ENCODE measurements at places on chromosomes 13 and 19.
A peak's percentile ranks its signal among the peaks of the same experiment; 100 is the strongest.

DNA sequence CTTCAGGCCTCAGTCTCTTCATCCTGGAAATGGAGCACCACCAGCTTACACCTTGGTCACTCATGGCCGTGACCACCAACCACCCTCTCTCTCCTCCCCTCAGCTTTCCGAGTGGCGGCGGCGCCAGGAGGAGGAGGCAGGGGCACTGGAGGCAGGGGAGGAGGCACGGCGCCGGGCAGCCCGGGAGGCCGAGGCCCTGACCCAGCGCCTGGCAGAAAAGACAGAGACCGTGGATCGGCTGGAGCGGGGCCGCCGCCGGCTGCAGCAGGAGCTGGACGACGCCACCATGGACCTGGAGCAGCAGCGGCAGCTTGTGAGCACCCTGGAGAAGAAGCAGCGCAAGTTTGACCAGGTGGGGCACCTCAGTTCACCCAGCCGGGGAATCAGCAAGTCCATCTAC lies 47.7 kb downstream of the KCNC3 start:
- no peak for DNase-seq

DNA sequence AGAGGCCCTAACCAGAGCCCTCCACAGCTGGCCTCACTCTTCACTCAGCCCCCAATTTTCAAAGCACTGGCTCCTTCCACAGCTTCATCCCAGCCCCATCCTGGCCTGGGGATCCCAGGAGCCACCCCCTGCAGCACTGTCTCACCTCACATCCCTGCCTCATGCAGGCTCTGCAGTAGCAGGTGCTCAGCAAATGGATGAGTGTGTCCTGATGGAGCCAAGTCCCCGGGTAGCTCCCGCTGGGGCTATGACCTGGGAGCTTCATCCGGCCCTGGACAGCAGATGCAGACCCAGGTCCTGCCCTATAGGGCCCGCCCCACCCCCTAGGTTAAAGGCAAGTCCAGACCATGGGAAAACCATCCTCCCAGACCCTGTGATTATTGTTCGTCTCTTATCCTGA lies 143.2 kb upstream of the ZNF507 start:
- no peak for DNase-seq

DNA sequence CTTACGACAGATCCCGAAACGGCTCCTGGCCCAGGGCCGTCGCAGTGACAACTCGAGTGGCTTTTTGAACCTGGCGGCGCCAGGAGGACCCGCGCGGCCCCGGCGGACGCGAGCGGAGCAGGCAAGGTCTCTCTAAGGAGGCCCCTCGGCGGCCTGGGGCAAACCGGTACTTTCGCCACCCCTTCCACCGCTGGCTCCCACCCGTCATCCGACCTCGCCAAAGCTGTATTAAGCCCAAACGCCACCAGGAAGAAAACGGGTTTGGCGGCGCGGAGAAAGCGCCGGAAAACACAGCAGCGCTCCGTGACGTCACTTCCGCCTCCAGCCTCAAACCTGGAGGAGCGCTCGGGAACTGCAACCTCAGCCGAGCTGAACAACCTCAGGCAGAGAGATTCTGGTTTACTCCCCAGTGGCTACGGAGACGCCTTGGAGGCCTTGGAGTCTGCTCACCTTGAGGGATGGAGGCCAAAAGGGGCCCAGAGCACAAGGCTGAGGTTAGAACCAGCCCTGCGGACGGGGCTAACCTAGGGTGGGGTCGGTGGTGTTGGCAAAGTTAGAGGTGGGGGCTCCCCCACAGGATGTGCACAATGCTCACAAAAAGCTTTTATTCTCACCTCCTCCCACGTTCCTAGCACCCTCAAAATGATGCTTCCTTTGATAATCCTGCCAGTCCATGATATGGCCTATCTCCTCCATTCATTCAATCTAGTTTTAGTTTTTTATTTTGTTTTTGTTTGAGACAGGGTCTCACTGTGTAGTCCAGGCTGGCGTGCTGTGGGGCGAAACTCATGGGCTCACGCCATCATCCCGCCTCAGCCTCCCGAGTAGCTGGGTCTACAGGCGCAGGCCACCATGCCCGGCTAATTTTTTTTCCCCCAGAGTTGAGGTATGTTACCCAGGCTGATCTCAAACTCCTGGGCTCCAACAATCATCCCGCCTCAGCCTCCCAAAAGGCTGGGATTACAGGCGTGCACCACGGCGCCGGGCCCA lies at the start of gene ZNF266:
Gene ZNF266 (minus strand): TSS at position 295 of the 990 bp plus-strand sequence. CDS start 15,484 bp downstream, outside the sequence.
- peak; percentile 97 for DNase-seq

GRCh38 chr19:30799865-30800755 lies 427.9 kb downstream of the ZNF536 start:
- peak; percentile 62 for DNase-seq

DNA sequence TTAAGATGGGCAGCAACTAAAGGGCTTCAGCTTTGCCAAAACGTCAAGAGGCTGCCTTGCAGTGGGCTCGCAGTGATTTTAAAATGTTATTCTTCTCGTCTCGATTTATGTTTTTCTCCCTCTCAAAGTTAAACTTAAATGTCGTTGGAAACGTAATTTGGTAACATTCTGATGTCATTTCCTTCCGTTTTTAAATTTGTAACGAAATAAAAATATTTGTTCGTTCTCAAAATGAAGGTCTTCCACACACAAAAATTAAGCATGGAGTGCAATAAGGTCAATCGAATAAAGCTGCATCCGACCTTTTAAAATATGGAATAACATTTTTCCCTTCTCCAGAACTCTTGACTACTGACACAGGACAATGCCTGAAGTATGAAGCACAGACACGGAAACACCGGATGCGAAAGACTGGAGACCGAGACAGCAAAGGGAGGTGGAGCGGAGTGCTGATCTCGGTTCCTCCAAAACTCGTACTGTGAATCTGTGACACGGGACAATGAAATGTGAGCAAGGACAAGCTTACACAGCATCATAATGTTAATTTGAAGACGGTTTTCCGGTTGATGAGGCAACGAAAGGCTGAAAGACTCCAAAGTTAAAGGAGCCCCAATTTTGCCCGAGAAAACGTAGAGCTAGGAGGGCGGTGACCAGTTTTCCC lies 850 bp downstream of the MTMR6 start:
- DNase-seq = peak; percentile 58

- no peak for DNase-seq
Measured at GRCh38 chr13:40565282-40566148, 100.9 kb downstream of the FOXO1 start.

DNA sequence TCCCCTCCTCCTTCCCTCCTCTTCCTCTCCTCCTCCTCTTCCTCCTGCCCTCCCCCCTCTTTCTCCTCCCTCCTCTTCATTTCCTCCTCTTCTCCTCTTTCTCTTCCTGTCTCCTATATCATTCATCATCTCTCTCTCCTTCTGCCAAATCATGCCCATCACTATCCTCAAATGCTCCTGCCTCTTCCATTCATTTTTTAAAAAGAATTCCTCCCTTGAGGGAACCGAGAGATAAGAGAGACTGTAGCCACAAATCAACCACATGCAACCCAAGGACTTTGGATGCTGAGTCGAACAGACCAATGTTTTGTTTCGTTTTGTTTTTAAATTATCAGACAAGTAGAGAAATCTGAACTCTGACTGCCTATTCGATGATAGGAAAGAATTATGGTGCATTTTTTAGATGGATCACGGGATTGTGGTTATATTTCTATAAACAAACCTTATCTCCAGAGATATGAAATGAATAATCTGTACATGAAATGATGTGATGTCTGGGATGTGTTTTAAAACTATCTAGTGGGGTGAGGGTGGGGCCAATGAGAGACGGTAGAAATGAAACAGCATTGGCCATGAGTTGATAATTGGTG lies 9.5 kb upstream of the ZNF541 start:
- DNase-seq = peak; percentile 35

GRCh38 chr19:40613690-40614621 lies 12.8 kb downstream of the LTBP4 start:
- DNase-seq = peak; percentile 95
